Inflammatory macrophage (primary cell): ENCODE measurements at places on chromosomes 3 and 15.

- no peak for DNase-seq
These were observed 318.1 kb downstream of the FOXP1 start for GRCh38 chr3:71265365-71265915.

DNA sequence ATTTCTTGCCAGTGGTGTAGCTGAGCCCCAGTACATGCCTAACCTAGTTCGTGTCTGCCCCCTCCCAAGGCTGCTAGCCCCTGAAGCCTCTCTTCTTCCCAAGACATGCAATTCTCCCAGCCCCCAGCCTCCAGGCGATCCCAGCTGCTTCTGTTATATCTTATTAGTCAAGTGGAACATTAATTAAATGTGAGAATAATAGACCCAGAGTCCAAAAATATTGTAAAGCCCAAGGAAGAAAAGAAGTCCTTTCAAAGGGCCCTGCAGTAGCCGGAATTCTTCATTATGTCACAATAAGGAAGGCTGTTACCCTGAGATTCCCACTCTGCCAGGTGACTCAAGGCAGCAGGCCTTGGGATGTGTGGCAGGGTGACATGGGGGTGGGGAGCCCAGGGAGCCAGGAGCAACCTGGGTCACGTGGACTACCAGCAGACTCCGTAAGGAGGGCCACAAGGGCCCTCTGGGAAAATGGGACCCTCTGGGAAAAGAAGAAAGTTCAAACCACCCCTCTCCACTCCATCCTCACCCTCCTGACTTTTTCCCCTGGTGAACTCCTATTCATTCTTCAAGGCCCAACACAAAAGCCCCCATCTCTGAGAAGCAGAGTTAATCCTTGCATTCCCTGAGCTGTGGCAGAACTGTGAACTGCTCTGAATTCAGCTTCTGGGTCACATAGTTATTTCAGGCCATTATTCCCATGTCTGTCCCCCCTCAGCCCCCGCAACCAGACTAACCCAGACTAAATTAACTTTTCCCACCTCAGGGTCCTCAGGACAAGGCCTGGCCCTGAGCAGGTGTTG is 21.8 kb upstream of the TRH start:
- DNase-seq, result no peak

- no peak for DNase-seq
These were observed 37.4 kb downstream of the RBMS3 start for GRCh38 chr3:29318251-29318650.

DNA sequence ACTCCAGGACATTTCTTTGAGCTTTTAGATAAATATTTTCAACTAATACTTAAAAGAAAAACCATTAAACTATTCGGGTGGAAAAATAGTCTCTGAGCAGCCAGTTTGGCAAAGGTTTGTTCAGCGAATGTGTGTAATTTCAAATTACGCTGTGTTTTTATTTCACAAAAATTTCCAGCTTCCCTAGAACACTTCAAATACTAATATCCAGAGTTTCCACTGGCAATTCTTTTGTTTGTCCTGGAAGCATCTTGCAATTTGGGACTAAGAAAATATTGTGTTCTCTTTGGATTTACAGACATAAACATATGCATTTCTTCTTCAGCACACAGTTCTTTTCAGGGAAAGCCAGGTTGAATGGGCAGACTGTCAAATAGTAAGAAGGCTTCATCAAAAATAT is 61.9 kb downstream of the MDFIC2 start:
- DNase-seq, result no peak

DNA sequence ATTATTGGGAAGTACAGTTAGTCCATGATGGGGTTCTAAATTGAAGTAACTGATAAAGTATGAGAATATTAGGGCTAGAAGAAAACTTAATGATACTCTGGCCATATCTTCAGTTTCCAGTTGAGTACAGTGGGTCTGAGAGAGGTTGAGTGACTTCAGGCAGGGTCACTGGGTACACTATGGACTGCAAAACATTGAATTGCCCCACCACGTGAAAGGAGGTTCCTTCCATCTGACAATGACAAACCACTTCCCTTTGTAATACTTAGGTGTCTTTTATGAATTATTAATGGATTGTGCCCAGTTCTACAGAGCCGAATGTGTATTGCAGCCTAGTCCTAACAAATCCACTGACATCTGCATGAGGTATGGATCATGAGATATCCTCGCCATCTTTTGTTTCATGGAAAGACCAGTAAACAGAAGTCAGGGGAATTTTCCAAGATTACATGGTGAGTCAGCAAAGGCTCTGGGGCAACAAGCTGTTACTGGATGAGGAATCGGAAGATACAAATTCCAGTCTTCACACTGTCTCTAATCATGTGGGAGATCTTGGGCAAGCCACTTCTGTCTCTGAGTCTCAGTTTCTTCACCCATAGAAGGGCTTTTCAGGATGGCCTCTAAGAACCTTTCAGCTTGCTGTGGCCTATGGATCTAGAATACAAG is 66.5 kb upstream of the BCL6 start:
- DNase-seq, result peak; percentile 93

- DNase-seq, result no peak
These were observed 72.3 kb downstream of the SLCO3A1 start for GRCh38 chr15:91925794-91926193.

DNA sequence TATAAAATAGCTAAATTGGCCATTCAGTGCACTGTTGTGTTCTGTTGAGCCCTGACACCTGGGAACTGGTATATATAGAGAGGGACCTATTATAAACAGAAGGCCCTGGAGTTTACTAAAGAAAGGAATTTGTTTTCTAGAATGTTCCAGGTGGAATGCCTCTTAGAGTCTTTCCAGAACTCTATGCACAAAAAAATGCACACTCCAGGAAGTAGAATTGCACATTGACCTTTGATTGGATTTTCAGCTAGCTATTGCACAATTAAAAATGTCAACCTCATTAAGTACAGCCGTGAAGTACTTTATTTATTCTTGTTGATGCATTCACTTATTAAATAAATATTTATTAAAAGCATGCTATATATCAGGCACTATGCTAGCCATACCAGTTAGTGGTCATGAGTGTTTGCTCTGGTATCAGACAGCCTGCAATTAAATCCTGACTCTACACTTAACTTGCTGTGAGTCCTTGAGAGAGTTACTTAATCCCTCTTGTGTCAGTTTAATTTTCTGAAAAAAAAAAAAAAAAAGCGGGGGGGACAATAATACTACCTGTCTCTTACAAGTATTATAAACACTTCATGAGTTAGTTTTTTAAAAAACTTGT is 40.8 kb downstream of the NDUFB4 start:
- DNase-seq, result no peak

DNA sequence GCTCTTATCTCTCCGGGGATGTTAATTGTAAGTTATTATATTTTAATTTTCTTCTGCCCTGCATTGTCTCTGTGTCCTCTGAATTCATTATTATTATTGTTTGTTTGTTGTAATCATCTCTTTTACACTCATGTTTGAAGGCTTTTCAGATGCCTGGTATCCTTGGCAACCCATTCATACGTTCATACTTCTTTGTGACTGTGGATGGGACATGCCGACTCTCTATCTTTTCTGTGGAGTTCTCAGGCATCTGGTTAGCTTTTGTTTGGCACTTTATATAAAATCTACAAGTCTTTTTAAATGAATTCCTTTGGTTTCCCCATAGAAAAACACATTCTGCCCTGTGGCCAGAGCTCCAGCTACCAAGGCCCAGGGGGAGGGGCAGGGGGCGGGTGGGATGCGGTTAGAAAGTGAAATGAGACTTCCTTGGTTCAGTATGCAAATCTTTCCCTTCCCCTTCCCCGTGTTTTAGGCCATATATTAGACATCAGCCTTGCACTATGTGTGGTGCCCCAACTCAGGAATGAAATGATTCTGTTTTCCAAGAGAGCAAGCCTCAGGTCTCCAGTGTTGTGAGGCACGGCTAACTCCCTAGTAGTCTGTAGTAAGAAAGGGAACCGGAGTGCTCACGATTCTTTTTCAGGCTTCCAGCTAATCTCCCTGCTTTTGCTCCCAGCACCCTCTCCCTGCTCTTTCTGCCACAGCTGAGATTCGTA is 79.2 kb downstream of the SST start:
- DNase-seq, result no peak

DNA sequence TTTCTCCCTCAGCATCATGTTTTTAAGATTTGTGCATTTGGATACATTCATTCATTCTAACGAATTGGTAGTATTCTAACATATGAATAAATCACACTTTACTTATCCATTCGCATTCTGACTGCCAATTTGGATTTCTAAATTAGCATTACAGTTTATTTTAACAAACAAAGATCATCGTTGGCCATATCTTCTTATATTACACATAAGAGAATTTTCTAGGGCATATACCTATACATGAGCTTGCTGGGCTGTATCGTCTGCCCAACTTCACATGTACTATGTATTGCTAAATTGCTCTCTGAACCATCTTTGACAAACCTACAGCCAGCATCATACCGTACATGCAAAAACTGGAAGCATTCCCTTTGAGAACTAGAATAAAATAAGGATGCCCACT is 265.8 kb upstream of the PPP2R3A start:
- no peak for DNase-seq

DNA sequence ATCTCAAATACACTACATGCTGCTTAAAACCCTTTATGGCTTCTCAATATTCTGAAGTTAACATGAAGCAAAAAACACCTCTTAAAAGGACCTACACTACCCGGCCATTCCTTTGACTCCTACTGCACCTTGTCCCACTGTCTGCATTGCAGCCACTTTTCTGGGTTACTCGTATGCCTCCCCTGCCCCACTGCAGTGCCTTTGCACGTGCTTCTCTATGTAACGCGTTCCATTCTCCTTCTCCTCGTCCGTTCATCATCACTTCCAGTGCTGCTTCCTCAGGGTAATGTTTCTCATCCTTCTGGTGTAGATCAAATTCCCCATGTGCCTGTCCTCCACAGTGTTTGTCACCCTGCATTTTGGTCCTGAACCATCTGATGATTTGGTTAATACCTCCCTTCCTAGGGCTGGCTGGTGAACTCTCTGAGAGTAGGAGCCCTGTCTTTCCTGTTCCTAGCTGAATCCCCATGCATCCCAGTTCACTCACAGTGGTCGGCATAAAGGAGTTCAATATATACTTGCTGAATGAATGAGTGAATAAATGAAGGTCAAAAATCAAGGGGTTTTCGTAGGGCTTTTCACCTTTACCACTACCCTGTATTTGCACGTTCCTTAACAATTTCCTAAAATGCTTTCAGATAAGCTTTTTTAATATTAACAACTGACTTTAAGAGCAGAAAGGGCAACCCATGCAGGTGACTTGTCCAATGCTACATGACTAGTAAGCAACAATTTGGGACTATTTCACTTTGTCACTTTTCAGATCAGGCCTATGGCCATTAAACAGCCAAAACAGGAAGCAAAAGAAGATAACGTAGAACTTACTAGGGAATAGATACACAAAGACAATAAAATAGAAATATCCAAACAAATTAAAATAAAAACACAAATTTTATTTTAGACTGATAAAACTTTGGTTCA is 2.4 kb upstream of the STT3B start:
- DNase-seq, result no peak

DNA sequence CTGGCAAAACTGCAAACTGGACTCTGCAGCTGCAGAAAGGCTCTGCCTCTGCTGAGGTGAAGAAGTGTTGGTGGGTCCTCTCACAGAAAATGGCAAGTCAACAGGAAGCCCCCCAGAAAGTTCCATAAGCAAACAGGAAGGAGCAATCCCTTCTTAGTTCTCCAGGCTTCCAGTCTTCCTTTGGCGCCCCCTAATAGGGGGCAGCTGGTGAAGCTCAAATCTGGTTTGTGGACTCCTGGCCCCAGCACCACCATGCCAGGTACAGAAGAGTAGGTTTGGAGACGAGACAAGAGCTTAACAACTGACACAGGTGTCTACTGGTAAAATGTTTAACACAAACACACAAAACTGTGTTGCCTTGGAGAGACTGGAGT is 35.5 kb downstream of the LEO1 start:
- no peak for DNase-seq

GRCh38 chr3:127959041-127959440 is 44.0 kb downstream of the KBTBD12 start:
- no peak for DNase-seq

GRCh38 chr3:125602752-125603649 is 7.7 kb upstream of the OSBPL11 start:
- no peak for DNase-seq

DNA sequence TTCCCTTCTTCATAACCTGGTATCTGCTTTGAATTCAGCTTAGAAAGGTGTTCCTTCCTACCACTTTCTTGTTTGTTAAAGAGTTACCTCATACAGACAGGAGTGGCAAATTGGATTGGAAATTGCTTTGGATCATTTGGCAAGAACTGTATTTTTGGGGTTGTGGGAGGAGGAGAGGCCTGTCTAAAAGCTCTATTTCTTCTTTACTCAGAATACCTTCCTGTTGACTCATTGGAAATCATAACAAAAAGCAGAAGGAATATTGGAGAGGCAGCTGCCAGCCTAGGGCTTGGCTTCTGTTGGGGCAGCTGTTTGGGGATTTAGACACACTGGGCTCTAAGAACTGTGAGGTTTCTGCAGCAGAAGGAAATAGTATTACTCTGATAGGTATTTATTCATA is 14.2 kb downstream of the IQGAP1 start:
- peak; percentile 84 for DNase-seq

- no peak for DNase-seq
These were observed 78.9 kb downstream of the ESYT3 start for GRCh38 chr3:138513090-138513843.

GRCh38 chr3:78994174-78995027 is 773.4 kb downstream of the ROBO1 start:
- no peak for DNase-seq

DNA sequence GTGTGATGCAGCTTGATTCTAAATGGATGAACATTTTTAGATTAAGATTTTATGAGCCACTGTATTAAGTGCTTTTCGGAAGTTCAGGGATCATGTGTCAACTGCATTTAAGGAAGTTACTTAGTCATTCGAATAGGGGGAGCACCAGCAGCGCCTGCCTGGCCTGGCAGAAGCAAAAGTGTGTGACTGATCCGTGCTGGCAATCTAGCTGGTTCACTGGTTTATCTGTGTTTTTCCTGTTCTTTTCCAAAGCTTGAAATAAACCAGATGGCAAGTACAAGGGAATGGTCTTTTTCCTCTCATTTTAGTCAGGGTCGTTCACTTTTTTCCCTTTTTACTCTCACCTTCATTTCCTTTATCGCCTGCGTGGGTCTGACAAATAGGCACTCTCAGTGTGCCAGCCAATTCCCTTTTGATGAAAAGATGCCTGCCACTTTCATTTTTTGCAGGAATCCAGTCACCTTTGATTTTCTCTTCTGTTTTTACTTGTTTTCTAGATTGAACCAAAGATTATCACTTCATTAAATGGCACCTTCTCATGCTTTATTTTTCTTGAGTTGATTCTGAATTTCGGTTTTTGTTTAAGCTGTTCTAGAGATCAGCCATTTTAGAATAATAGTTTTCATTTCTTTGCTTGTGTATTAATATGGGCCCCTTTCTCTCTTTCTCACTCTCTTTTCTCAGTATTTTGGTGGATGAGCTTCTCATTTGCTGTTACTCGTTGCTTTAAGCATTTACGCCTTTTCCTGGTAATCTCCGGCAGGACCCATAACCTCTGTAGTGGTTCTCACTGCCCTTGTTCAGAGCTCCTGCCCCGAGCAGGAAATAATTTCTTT is 2.8 kb downstream of the ABHD2 start:
- DNase-seq, result peak; percentile 89

- DNase-seq, result no peak
These were observed 12.4 kb downstream of the GYG1 start for GRCh38 chr3:149003653-149004305.
